ENCODE measurements at places on chromosomes 2 and 18.

- peak; percentile 76 for DNase-seq
Measured at GRCh38 chr2:30706534-30707303, 100.5 kb downstream of the CAPN13 start.

GRCh38 chr2:213251618-213252017 is 32.6 kb upstream of the SPAG16 start:
- peak; percentile 76 for DNase-seq

DNA sequence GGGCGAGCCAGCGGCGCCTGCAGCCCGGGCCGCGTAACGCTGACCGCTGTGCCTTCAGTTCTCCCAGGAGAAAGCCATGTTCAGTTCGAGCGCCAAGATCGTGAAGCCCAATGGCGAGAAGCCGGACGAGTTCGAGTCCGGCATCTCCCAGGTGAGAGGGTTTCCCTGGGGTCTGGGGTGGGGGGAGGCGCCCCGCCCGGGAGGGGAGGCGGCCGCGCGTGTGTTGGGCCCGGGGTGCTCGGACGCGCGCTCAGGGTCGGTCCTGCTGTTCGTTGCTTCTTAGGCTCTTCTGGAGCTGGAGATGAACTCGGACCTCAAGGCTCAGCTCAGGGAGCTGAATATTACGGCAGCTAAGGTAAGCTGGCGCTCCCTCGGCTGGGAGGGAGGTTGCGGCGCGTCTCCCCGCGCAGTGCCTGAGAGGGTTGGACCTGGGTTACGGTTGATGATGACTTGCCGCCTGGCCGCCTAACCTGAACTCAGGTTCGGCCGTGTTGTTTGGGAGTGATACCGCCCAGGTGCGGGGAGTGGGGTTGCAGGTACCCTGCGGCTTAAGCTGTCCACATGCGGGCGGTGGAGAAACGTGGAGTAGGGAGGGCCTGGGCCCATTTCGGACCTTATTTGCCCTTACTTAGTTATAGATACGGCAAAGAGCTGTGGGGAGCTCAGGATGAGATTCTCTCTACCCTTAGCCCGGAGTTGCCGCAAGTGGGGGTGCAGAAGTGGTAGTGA is 638 bp downstream of the RPS7 start:
- DNase-seq, result no peak

GRCh38 chr18:62177271-62177670 is 9.6 kb downstream of the PIGN start:
- DNase-seq, result no peak

GRCh38 chr2:240051697-240052096 is 1.6 kb downstream of the OR6B3 start:
- DNase-seq, result no peak

DNA sequence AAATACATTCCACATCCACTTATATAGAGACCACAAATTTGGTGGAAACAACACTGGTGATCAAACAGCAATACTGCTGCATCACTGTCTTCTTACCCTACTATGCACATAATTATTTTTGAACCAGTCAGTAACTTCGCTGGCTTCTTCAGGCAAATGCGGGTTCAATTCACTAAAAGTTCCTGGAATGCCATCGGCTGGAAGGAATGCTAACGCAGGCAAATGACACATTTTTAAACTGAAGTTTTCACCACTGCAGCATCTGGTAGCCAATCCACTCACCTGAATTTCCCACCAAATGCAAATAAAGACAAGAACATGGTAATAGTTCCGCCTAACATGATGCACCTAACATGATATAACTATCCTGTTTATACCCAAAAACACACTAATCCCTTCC is 10.0 kb upstream of the HDHD2 start:
- no peak for DNase-seq

DNA sequence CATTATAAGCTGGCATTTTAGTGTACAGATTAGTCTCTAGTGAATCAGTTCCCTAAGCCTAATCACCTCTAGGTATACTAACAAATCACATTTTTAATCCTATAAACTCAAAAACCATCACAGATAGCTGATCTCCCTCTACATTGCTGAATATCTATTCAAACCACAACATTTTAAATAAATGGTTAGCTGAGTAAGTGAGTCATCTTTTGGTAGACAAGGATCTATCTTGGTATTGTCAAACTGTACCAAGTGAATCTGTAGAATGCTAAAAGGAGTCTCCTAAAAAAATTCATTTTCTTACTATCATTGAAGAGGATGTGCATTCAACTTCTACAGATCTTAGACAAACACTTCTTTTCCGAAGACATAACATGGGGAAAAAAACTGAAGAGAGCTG is 40.7 kb downstream of the INO80D start:
- no peak for DNase-seq

DNA sequence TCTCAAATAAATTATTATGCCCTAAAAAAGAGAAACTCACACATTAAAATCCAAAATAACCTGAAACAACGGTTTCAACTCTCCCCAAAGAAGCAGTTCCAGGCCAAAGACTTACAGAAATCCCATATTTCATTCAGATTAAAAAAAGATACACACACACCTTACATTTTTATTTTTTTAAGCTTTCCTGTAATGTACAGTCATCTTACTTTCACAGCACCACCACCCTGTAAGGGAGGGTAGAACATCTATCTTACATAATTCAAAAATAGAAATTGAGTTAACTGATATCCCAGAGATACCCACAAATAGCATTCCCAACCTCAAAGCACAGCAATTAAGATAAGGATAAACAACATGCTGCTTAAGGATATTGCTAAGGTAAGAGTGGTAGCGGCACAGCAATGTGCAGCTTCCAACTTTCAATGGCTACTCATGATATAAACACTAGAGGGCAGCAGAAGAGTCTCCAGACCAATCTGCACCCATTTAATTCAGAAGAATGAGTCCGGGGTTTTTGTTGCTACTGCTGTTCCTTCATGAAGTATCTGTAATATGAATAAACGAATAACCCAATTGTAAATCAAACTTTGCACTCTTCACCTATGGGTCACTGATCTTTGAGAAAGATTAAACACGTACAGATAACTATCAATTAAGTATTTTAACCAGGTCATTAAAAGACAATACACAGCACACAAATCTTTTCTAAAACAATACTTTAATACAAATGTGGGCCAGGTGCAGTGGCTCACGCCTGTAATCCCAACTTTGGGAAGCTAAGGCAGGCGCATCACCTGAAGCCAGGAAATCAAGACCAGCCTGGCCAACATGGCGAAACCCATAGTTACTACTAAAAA is 11.3 kb downstream of the GFPT1 start:
- DNase-seq, result peak; percentile 48

DNA sequence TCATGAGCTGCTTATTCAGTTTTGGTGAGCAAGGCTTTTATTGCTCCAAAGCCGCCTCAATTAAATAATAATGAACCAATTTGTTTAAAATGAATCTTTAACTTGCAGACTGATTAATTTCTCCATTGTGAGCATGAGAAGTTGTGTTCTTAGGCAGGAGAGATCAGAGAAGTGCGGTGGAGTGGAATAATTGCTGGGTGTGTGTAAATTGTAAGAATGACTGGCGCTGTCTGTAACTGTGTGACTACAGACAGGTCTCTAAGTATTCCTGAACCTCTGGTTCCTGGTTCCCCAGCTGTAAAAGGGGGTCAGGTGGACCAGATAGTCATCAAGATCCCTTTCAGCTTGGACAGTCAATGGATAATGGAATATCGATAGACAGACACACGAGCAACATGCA is 98.0 kb upstream of the EFEMP1 start:
- no peak for DNase-seq

GRCh38 chr2:198371921-198372543 is 567.6 kb downstream of the PLCL1 start:
- no peak for DNase-seq

GRCh38 chr18:58496937-58497336 is 132.0 kb downstream of the ALPK2 start:
- DNase-seq, result no peak

DNA sequence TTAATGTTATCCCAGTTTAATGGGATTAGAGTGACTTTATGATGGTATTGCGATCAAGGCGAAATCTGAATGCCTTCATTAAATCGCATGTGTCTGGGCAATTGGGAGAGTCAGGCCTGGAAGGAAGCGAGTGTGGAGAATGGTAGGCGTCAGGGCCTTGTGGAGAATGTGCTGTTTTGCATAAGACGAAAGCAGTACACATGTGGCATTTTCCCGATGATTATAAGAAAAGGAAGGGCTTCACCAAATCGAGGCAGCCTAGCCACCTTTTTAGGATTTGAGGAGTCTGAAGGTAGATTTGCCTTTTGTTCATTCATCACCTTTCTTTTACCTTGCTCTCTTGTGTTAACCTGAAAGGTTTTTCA is 1.0 kb downstream of the ZNF532 start:
- no peak for DNase-seq

DNA sequence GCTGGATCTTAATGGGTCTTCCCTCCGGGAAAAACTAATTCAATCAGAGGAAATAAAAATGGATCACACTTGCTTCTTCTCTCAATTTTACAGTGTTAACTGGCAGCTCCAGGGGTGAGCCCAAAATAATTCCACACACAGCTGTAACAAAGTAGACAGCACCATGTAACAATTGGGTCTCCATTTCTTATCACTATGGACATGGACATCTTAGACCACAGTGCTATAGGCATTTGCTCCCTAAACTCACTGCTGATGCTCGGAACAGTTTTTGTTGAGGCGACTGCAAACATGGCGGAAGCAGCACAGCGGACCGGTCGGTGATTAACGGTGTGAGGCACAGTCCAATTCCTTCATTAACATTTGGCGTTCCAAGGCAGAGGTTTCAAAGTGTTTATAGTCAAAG is 144.7 kb upstream of the NCK2 start:
- no peak for DNase-seq

GRCh38 chr2:66574701-66575624 is 140.0 kb downstream of the MEIS1 start:
- peak; percentile 59 for DNase-seq

GRCh38 chr2:165888171-165888570 is 65.4 kb downstream of the TTC21B start:
- DNase-seq, result peak; percentile 37

- DNase-seq, result peak; percentile 54
Measured at GRCh38 chr2:19900931-19901441, 797 bp downstream of the TTC32 start.

GRCh38 chr2:47274054-47274782 is 119.1 kb upstream of the STPG4 start:
- DNase-seq, result no peak

GRCh38 chr18:57052759-57053158 is 94.1 kb upstream of the BOD1L2 start:
- DNase-seq, result no peak

DNA sequence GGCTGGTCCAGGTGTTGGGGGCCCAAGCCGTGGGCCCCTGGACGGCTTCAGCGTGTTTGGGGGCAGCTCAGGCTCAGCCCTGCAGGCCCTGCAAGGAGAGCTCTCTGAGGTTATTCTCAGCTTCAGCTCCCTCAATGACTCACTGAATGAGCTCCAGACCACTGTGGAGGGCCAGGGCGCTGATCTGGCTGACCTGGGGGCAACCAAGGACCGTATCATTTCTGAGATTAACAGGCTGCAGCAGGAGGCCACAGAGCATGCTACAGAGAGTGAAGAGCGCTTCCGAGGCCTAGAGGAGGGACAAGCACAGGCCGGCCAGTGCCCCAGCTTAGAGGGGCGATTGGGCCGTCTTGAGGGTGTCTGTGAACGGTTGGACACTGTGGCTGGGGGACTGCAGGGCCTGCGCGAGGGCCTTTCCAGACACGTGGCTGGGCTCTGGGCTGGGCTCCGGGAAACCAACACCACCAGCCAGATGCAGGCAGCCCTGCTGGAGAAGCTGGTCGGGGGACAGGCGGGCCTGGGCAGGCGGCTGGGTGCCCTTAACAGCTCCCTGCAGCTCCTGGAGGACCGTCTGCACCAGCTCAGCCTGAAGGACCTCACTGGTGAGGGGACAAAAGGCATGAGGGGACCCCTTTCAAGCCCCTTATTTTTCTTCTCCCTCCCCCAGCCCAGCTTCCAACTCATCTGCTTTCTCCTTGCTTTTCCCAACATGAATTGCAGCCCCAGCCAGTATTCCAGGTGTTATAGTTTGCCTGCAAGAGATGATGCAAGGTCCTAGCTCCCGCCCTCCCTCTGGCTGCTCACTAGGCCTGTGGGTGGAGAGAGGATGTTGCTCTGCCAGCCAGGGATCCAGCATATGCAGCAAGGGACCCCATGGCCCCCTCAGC is 2.9 kb upstream of the KHK start:
- DNase-seq, result no peak

GRCh38 chr18:47724186-47724975 is 206.1 kb downstream of the SMAD2 start:
- no peak for DNase-seq

- DNase-seq, result peak; percentile 72
Measured at GRCh38 chr2:8525582-8526402, 156.1 kb upstream of the ID2 start.

DNA sequence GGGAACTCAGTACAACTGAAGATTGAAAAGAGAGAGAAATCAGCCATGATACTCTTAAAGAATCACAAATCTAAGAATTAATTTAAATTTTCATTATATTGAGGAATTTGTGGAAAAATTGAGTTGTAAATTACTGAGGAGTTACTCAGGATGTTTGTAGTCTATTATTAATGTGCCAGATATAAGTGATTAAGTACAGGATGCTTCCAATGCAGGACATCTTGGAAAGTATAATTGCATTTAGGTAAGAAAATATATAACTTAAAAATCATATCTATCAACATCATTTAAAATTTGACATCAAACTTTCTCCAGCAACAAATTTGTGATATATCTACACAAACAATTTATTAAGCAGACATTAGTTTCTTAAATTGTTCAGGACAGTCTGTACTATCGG is 1.3 kb downstream of the CALCRL start:
- DNase-seq, result no peak

DNA sequence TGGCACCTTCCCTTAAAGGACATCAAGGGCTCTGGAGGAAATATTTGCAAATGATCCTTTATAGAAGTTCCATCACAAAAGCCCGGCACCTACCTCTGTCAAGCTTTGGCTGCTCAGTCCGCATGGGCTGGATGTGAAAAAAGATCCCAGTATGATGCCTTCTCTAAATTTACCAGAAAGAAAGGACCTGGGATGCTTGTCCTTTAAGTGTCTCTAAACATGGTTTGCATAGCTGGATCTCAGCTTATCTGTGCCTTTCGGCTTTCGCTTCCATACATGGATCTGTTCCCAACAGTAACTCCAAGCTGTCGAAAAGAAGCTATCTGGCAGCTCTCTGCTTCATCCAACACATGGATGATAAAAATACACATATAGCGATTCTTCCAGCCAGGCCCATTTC is 60.4 kb upstream of the SLC8A1 start:
- no peak for DNase-seq

- DNase-seq, result no peak
Measured at GRCh38 chr2:119768742-119769141, 9.0 kb downstream of the PTPN4 start.

DNA sequence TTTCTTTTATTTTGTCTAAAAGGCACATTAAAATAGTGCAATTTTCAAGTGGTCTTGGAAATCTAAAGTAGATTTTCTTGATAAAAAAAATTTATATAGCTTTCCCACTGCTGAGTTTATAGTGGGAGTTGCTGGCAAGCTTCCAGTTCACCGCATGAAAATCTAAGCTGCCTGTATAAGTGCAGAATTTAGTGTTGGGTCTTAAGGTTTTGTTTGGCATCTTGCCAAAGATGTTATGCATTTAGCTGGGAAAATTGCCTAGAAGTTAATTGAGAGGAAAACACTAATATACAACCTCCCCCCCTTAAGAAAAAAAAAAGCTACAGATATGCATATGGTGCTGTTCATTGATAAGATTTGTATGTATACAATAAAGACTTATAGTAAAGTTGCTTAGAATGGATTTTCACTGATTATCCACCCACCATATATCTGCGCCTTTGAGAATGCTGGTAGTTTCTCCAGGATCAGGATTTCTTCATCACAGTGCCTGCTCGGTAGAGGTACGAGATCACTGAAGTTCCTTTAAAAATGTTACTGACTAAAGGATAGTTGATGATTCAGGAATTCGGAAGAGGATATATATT is 803.2 kb upstream of the POU3F3 start:
- DNase-seq, result no peak

- no peak for DNase-seq
Measured at GRCh38 chr2:131431336-131431735, 44.6 kb upstream of the TUBA3D start.

Data from suppressor macrophage treated with lipopolysaccharide for 4 hours (primary cell).